ENCODE measurements at places on chromosomes 12 and 14.

DNA sequence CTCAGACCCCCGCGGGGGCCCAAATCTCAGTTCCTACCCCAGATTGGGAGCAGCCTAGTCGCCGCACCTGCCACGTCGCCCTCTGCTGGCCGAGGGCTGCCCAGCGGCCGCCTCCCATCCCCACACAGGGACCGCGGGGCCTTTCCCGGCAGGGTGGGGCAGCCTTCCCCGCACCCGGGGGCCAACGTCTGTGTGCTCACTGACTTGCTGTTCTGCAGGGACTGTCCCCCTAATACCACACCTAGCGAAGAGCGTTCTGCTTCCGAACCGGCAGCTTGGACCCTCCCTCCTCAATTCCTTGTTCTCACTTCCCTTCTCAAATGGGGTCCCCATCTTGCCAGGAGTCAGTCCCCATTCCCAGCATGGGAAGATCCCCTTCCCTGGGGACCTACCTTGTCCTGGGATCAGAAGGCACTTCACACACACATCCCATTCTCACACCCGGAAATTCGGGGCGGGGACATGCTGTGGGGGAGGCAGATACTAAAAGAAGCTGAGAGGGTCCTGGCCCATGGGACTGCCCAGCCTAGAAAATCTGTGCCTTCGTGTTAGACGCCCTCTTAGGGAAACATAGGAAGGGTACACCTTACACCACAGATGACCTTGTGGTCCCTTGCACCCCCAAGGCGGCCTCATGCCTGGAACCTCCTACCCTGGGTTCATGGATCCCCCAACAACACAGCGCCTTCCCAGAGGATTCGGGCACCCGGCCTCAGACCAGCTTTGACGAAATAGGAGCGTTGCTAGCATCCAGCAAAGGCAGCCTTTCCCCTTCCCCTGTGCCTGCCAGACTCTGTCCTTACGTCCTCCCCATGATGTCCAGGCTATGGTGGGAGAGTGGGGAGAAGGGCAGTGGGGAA, 16.4 kb downstream of the ACVRL1 start:
- DNase-seq: peak; percentile 30

- no peak for DNase-seq
Measured at GRCh38 chr12:13046964-13047363, 2.8 kb downstream of the FAM234B start.

DNA sequence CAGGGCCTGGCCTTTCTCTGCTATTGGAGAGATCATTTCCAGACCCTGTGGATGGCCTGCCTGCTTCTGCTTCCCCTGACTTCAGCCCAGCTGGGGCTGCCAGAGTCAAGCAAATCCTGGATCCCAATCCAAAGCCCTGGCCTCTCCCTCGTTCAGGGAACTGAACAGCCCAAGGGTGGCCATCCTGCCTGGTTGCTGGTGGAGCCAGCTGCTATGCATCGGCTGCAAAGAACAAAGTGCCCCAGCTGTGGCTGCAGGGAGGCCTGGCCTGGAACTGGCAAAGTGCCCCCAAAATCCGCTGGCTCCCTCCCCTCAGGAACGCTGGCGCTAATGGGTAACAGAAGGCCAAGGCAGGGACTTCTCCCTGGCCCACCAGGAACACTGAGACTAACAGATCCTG, 56.4 kb downstream of the LRRC74A start:
- no peak for DNase-seq

DNA sequence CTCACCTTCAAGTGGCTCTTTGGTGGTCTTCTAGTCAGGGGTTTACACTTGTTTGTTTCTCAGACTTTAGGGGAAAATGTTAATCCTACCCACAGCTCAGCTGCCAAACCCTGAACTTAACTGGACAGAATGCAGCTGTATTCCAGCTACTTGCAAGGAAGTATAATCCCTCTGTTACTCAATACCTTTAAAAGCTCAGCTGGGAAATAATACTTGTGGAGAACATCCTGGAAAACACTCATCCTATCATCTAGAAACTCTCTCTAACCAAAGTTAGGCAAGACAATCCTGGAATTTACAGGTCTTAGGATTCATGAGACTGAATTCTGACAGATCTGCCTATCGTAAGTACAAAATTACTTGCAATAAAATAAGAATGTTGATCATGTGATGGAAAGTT, 404.1 kb downstream of the ADAMTS20 start:
- peak; percentile 49 for DNase-seq

GRCh38 chr12:19896534-19896933, 457.2 kb downstream of the AEBP2 start:
- DNase-seq: no peak

GRCh38 chr14:92520102-92521057, 6.8 kb downstream of the RIN3 start:
- DNase-seq: no peak

DNA sequence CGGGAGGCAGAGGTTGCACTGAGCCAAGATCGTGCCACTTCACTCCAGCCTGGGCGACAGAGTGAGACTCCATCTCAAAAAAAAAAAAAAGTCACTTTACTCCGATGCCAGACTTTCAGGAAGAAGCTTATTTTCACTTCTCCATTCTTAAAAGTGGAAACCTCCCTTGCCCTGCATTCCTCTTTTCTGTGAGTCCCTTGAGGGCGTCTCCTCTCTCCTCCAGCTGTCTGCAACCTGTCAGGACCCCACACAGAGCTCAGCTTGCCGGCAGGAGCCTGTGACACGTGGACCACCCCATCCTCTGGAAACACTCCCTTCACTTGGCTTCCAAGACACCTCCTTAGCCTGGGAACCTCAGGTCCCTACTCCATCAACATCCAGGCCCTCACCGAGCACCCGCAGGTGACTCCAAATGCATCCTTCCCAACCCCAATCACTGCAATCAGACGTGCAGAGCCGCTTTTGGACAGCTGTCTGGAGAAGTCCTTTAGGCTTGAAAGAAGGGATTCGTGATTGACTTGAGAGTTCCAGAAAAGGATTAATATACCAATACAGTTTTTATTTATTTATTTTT, 34.3 kb downstream of the SLC15A4 start:
- no peak for DNase-seq

DNA sequence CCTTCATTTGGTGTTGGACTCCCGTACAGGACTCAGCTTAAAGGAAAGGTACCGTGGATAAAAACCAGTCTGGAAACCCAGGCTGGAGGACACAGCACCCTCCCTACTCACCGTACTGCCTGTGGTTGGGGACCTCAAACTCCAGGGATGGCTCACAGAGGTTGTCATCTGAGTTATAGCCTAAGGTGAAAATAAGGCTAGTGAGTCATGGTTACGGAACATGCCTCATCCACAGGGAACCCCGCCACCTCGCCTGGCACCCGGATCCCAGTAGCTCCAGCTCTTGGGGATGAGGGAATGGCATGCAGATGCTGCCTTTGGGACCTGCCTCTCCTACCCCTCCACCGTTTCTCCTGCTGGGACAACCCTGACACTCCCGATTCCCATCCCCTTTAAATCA, 36.8 kb upstream of the GPR68 start:
- DNase-seq: no peak

- no peak for DNase-seq
Measured at GRCh38 chr12:72289633-72290032, 17.5 kb downstream of the TRHDE start.

- DNase-seq: peak; percentile 72
Measured at GRCh38 chr14:79483477-79484388, 727.6 kb downstream of the DIO2 start.

- no peak for DNase-seq
Measured at GRCh38 chr14:96693987-96694386, 103.2 kb upstream of the VRK1 start.

GRCh38 chr12:65926119-65926908, 102.0 kb downstream of the HMGA2 start:
- no peak for DNase-seq

DNA sequence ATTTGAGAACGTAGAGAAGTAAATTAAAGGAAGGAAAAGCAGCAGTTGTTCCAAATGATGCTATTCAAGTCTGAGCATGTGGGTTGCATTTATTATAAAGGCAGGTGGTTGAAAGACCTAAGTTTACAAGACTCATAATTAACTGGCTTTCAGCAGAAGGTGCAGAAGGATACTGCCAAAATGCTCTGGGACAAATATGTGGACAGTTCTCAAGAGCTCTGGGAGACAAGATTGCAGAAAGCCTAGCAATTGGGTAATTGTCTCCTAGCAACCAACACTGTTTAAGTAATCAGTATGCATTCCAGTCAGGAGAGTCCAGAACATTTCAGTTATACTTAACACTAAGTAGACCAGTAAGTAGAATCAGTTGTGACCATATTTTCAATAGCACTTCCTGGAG, 131.5 kb downstream of the GPR135 start:
- peak; percentile 89 for DNase-seq

GRCh38 chr12:16325426-16325825, 22.0 kb upstream of the MGST1 start:
- no peak for DNase-seq

- no peak for DNase-seq
Measured at GRCh38 chr12:110079477-110080400, 31.4 kb upstream of the C12orf76 start.

- DNase-seq: no peak
Measured at GRCh38 chr14:106024983-106025604, 498.7 kb downstream of the TMEM121 start.

DNA sequence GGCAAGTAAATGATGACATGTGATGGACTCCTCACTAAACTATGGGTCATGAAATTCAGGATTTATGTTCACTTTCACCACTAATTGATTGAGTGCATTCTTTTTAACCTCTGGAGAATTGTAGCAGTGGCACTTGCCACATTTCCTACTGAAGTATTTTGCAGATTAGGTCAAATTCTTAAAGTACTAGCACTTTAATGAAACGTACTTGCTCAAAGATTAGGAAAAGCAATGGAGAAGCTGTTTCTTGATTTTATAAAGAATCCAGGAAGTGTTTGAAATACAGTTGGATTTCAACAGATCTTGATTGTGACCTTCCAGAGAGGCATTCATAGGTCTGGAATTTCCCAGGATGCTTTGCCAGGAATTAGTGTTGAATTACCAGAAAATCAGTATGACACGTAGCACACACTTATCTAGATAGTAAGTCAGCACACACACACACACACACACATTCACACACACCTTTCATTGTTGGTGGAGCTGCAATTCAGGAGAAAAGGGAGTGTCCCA, 162.6 kb downstream of the MYRFL start:
- DNase-seq: peak; percentile 89

- DNase-seq: no peak
Measured at GRCh38 chr12:16913832-16914490, 308.0 kb upstream of the LMO3 start.

- DNase-seq: no peak
Measured at GRCh38 chr12:12072064-12072760, 1.5 kb downstream of the BCL2L14 start.

GRCh38 chr12:124441443-124442194, 125.8 kb downstream of the NCOR2 start:
- peak; percentile 95 for DNase-seq

- DNase-seq: no peak
Measured at GRCh38 chr12:100020370-100020769, 35.6 kb upstream of the ANKS1B start.

DNA sequence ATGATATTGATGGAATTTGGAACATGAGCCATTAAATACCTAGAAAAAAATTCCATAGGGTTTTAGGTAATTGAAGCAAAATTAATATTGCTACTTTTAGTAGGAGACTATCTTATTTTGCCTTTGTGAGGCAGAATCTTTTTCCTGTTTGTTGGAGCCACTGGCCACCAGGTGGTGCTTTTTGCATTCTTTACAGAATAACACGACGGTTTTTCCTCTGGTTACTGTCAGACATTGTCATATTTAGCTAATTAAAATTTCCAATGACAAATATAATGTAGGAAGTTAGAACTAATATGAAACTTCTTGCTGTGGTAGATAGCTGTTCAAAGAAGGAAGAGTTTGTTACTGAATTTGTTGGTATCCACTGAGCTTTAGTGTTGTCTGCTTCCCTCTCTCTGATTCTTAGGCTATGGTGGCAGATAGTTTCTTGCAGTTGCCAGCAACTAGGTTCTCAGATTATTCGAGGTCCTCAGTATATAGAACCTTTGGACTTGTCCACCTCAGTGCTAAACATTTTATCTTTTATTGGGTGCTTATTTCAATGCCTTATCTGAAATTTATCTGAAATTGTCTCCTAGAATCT, 25.7 kb downstream of the RAB21 start:
- DNase-seq: peak; percentile 49

GRCh38 chr12:22687361-22688076, 62.5 kb downstream of the ETNK1 start:
- peak; percentile 77 for DNase-seq

DNA sequence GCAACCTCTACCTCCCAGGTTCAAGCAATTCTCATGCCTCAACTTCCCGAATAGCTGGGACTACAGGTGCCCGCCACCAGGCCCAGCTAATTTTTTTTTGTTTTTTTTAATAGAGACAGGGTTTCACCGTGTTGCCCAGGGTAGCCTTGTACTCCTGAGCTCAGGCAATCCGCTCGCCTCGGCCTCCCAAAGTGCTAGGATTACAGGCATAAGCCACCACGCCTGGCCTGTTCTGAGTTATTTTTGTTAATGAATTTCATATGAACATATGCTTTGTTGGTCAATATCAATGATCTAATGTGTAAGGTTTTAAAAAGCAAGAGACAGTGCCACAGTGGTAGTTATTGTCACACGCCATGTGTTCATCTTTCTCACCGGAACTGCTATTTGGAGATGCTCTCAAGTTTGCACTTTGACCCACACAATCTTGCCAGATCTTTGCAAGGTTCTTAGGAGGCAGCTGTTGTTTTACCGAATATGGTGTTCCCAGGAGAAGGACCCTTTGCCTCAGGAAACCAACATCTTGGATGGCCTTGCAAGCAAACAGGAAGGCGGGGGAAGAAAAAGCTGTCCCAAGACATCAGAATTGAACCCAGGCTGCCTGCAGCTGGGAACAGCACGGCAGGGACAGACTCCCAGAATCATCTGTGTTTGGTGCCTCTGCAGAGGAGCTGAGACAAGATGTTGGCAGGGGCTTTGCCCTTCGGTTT, 30.0 kb downstream of the GALNT16 start:
- no peak for DNase-seq

- DNase-seq: peak; percentile 64
Measured at GRCh38 chr12:64895526-64895925, 71.1 kb downstream of the TBC1D30 start.

DNA sequence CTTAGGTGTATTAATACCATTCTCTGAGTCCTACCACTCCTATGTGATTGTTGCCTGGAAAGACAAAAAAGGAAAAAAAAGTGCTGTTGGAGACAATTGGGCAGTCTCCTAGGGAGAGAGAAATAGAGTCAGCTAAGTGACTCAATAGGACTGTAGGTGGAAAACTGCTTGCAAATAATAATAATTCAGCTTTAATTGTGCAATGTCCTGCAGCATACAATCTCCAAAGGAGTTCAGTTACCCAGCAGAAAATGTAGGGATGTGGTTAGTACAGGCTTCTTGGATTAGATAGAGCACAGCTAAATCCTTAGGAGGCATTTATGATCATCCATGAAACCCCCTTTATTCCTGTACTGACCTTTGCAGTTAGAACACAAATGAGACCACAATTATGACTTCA, 3.0 kb upstream of the SRSF9 start:
- no peak for DNase-seq

DNA sequence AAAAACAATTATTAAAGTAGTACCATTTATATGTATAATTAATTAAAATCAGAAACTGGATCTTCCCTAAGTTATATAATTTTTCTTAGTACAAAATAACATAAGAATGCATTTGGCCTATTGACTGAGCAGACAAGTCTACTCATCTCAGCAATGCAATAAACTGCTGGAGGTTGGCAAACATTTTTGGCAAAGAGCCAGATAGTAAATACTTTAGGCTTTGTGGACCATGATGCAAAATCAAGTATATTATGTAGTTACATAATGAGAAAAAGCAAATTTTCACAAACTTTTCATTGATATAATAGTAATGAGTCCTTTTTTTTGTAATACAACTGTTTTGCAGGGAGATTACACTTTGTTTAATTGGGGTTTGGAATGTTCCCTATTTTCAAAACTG, 30.9 kb downstream of the ERGIC2 start:
- peak; percentile 42 for DNase-seq

- DNase-seq: no peak
Measured at GRCh38 chr12:130667421-130667960, 48.6 kb downstream of the RIMBP2 start.

Data from HCEC 1CT (cell line).